ENCODE measurements at places on chromosomes 11 and 22.

- DNase-seq = no peak
These were observed 3.3 kb downstream of the FEN1 start for GRCh38 chr11:61795876-61796526.

DNA sequence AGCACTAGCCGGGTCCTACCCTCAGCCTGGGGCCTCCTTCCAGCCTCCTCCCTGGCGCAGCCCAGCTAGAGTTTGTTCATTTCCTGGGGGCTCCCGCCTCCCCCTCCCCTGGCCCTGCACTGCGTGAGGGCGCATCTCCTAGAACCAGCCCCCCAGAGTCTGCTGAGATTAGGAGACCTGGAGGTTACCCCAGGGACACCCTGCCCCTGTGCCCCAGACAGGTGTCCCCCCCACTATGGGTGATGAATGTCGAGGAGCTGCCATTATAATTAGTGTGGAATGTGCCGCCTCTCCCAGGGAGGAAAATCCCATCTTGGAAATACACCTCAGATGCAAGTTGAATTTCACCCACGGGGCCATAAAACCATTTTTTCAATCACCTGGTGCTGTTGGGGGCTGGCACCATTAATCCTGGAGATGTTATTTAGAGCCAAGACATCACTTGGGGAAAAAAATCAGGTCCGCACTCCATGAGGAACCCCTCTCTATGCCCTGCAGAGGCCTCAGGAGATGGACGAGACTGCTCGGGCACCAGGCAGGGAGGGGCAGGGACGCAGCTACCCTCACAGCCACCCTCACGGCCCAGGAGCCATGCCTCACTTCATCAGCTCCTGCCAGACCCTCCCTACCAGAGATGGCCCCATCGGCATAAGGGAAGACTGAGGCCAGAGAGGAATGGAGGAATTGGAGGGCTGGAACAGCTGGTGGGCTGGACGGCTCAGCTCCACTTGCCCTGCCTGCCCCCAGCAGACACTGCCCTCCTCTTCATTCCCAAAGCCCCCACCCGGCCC, 197.5 kb downstream of the IGLL1 start:
- DNase-seq = no peak

DNA sequence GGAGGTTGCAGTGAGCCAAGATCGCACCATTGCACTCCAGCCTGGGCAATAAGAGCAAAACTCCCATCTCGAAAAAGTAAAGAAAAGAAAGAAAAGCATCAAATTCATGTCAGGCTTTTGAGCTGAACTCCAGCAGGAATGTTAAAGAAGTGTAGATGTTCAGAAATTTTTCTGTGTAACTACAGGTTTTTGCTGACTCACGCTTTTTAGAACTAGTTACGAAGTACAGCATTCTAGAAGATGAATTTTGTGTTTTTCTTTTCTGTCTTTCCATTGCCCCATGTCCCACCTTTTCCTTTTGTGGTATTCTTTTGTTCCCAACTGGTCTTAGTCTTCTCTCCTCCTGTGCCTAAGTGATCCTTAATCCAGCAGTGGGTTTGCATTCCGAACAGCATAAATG, 56.0 kb upstream of the HORMAD2 start:
- DNase-seq = no peak

DNA sequence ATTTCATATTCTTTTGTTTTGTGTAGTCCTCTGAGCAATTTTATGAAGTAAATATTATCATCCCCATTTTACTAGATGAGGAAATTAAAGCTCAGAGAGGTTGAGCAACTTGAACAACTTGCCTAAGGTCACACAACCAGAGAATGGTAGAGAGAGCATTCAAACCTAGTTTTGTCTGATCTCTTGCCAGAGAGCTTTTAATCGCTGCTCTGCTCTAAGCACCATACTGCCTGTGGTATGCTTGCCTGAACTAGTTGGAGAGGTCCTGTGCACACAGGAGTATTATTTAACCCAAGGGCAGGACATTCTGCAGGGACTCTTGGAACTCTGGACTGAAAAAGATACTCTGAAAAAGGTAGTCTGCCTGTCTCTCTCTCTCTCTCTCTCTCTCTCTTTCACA, 38.5 kb downstream of the TRAF6 start:
- no peak for DNase-seq

DNA sequence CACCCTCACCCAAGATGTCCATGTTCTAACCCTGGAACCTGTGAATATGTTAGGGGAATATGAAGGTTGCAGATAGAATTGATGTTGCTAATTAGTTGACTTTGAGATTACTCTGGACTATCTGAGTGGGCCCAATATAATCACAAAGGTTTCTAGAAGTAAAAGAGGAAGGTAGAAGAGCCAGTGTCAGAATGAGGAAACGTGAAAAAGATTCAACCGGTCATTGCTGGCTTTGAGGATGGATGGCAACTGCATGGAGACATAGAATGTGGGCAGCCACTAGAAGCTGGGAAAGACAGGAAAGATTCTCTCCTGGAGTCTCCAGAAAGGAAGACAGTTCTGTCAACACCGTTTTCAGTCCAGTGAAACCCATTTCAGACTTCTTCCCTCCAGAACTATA, 86.6 kb downstream of the CLPB start:
- no peak for DNase-seq

- no peak for DNase-seq
These were observed 1273.7 kb downstream of the LRRC4C start for GRCh38 chr11:40185793-40186192.

GRCh38 chr22:30274437-30274812, 7.8 kb upstream of the OSM start:
- no peak for DNase-seq

- DNase-seq = no peak
These were observed 5.9 kb downstream of the EFEMP2 start for GRCh38 chr11:65866509-65867283.

DNA sequence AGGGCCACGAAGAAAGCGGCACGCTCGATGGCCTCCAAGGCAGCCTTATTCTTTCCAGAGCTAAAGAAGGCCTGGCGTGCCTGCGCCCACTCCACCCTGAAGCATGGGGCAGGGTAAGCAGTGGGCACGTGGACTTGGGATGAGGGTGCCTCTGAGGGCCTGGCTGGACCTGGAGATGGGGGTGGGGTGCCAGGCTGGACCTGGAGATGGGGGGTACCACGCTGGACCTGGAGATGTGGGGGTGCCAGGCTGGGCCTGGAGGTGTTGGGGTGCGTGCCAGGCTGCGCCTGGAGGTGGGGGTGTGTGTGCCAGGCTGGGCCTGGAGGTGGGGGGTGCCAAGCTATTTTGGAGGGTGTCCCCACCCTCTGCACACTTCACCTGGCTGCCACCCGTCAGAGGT, 5.3 kb downstream of the CPT1B start:
- DNase-seq = no peak

- no peak for DNase-seq
These were observed 96.2 kb downstream of the TSPAN18 start for GRCh38 chr11:44823006-44823405.

DNA sequence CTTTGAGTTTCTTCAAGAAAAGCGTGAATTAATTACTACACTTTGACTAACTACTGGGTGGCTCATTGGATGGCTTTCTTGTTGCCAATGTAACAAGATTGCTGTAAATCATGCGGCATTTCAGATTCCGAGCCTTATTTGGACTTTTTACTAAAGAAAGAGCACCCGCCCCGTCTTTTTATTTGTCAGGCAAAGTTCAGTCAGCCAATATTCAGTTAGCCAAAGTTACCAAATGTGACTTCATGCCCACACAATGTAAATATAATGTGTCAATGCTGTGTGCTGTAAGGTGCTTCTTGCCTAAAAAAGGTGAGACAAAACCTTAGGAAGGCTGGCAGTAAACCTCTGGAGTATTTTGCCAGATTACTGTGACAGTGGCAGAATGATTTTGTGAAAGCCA, 14.8 kb downstream of the FLI1 start:
- DNase-seq = no peak

DNA sequence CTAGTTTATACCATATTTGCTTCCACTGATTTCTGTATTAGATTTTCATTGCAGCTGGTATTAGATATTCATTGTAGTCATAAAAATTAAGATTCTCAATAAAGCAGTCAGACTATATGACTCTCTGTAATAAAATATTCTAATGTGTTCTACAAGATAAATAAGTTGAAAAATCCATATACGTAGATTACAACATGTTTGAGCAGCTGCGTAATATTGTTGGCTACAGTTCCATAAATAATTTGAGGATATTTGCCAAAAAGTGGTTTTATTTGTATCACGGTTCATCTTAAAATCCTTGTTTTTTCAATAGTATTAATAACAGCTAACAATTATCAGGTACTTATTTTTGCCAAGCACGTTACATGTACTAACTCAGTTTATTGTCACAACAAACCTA, 668.6 kb upstream of the CCDC90B start:
- no peak for DNase-seq

- no peak for DNase-seq
These were observed 530.6 kb downstream of the MN1 start for GRCh38 chr22:27270818-27271510.

DNA sequence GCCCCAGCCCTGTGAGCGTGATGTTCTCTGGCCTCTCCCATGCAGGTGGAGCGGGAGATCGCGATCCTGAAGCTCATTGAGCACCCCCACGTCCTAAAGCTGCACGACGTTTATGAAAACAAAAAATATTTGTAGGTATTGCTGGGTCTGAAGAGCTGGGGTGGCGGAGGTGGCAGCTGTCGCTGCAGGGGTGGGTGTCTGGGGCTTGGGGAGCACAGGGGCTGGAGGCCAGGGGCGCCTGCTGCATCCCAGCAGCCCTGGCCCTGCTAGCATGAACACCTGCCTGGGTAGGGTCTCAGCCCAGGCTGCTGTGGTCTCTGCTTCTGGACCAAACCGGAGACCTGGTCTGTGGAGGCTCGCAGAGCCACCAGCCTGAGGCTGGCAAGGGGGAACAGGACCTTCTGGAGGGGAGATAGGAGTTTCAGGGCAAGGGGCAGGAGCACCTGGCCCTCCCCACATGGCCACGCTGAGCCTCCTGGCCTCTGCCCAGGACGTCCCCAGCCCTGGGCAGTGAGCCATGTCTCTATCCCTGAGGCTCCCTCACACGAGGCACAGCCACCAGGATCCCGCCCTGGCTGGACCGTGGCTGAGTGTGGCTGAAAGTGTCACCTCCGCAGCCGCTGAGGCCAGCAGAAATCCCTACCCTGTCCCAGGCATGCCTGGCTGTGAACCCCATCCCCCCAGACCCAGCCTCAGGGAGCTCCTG, 48.2 kb downstream of the MOB2 start:
- no peak for DNase-seq

- no peak for DNase-seq
These were observed 104.7 kb downstream of the TBC1D22A start for GRCh38 chr22:46867106-46867505.

DNA sequence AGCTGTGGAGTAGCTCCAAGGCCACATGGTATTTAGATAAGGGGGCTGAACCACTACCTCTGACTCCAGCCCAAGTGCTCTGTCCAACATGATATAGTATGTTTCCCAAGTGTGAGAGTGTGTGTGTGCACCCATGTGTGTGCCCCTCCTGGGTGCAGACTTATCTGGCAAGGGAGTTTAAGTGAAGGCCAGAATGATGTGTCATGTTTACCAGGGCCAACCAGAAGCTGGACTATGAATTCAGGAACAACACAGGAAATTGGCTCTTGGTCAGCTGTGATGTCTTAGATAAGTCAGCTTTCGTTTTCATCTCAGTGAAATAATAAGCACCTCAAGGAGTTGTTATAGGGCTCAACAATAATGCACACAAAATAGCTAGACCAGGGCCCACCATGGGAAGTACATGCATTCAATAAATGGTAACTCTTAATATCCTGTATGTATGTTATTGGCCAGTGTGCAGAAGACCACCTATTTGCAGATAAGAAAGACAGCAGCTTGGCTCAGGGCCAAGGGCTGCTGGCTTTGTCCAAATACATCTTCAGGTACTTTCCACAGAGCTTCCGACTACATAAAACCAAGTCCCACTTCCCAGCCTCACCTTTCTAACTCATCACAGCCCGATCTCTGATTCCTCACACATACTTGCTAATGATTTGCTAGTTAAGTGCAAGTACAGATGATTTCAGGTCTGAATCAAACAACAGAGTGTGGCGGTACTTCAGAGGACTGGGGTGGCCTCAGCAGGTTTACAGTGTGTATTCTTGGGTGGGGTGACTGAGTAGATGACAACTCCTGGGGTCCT, 120.9 kb downstream of the ME3 start:
- no peak for DNase-seq

DNA sequence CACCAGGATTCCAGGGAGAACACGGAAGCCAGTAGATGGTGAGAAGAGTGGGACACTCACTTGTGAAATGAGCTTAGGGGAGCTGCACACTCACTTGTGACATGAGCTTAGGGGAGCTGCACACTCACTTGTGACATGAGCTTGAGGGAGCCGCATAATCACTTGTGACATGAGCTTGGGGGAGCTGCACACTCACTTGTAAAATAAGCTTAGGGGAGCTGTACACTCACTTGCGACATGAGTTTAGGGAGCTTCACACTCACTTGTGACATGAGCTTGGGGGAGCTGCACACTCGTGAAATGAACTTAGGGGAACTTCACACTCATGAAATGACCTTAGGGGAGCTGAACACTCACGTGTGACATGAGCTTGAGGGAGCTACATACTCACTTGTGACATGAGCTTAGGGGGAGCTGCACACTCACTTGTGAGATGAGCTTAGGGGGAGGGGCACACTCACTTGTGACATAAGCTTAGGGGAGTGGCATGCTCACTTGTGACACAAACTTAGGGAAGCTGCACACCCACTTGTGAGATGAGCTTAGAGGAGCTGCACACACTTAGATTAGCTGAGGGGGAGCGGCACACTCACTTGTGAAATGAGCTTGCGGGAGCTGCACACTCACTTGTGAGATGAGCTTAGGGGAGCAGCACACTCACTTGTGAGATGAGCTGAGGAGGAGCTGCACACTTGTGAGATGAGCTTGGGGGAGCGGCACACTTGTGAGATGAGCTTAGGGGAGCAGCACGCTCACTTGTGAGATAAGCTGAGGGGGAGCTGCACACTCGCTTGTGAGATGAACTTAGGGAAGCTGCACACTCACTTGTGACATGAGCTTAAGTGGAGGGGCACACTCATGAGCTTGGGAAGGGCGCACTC, 59.0 kb downstream of the NCAPD3 start:
- no peak for DNase-seq

DNA sequence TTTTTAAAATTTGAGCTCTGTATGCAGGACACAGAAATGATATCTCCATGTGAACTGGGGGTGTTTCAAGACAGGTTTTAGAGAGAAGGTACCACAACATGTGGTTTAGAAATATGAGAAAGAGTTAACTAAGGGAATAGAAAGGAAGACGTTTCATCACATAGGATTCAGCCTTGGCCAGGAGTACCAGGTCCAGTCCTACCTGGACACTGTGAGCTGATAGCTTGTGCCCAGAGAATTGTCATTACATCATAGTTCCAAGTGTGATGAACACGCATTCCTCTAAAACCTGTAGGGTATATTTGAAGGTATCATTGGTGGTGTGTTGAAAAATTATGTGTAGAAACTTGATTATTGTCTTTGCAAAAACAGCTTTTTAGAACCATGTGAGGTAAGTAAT, 1.8 kb downstream of the SLC22A9 start:
- no peak for DNase-seq

DNA sequence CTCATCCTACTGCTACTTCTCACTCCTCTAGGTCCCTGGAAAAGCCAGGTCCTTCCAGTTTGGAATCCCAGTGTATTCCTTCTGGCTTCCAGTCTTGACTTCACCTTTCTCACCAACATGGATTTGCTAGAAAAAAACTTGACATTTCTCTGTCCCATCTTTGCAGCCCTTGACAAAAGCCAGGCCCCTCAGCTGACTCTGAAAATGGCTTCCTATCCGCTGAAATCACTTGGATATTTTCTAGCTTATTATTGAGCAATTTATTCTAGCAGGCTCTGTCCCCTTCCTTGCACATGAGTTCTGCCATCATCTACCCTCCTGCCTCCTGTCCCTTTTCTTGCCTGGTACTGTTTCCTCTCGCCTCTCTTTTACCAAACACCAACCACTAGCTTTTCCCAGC, 427.2 kb downstream of the BUD13 start:
- DNase-seq = no peak

Data from GM13976 (cell line).